Hematopoietic multipotent progenitor cell treated with erythropoietin and hydrocortisone succinate and interleukin-3 and kit ligand, for 15 days (in vitro differentiated cells): ENCODE measurements at places on chromosomes 6 and 20.

DNA sequence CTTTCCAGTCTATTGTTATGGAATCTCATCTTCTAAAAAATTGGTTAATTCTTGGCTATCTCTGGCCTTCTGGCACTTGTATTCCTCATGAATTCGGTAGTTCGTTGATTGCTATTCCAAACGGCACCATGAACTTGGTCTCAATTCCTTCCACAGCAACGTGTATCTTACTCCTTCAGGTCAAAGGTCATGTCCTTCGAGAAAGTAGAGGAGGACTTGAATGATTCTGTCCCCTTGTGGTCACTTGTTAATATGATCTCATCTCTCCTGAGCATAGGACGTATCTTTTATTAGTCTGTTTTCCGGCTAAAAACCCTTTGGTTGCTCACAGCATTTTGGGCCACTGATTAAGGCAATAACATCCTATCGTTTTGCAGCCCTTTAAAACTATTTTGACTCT is 9.4 kb downstream of the TLDC2 start:
- DNase-seq = no peak

DNA sequence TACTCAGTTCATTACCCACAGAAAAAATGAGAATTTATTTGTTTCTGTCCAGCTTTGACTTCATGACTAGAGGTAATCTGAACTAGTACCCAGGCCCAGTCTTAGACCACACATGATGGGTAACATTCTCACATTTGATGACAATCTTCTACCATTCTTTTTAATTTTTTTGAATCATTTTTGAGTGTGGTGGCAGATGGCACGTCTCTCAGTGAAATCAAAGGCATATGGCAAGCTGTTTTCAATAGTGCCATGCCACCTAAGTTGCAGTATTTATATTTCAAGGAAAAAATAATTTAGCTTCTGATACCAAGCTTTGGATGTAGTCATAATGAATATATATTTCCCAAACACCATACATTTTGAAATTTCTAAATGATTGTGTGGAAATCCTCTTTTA is 88.8 kb upstream of the HS3ST5 start:
- no peak for DNase-seq

- DNase-seq = no peak
Measured at GRCh38 chr6:11585426-11586016, 48.0 kb downstream of the TMEM170B start.

- no peak for DNase-seq
Measured at GRCh38 chr20:55704458-55704857, 300.9 kb downstream of the CBLN4 start.

DNA sequence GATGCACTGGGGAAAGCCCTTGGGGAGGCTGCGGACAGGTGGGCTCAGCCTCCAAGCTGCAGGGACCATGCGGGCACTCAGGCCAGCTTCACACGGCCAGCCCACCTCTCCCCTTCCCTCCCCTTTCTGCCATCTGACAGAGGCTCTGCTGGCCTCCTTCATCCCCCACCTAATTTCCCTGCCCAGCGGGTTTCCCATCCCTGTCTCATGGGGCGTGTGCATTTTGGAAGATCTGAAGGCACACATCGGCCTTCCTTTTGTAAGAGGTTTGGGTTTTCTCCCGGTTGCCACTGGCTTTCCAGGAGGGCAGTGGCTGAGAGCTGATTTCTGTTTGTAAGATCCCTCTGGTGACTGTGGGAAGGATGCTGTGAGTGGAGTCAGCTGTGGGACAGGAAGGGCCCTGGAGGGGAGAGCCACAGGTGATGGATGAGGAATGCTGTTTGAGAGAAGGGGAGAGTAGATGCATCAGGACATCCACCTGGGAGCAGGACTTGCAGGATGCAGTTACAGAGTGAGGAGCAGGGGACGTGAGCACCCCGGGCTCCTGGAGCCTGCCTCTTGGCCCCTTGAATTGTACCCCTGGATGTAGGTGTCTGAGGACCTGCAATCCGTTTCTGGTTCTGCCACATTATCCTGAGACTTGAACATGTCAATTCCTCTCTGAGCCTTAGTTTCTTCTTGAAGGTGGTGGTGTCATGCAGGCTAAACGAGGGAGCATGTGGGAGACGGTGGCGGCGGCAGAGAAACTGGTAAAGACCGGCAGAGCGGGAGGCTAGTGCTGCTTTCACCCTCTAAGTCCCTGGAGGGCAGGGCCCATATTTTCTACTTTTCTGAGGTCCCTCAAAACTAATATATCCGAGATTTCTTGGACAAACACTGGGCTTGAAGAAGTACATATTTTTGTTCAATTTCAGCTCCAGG is 5.9 kb upstream of the TUBB1 start:
- DNase-seq = no peak

DNA sequence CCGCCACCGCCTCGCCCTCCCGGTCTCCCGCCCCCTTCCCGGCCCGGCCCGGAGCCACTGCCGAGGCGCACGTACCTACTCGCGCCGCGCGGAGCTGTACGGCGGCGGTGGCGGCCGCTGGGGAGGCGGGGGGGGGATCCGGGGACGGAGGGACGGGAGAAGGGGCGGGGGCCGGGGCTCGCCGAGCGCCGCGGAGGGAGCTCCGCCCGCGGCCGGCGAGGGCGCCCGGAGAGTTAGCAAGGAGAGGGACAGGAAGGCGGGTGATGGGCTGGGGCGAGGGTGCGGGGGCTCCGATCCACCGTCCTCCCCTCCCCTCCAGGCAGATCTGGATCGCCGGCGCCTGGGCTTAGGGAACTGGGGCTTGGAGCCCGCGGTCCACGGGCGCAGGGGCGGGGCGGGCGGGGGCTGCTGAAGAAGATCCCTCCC is 548 bp upstream of the TMEM74B start:
- no peak for DNase-seq

DNA sequence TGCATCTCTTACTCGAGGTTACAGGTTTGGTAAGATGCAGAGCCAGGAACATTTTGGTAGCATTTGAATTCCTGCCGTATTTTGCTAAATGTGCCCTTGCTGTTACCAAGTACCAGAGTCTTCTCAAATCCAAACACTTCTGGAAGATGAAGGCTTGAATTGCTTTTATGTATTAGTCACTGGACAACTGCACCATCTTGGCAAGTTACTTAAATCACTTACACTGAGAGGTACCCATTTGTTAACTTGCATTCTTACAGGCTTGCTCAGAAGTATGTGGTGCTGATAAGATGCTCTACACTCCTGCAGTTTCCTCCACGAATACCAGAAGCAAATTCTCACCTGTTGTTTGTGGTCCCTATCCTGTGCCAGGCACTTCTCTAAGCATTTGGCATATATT is 12.7 kb downstream of the IL22RA2 start:
- no peak for DNase-seq

GRCh38 chr20:11337361-11338130 is 580.1 kb upstream of the BTBD3 start:
- no peak for DNase-seq

DNA sequence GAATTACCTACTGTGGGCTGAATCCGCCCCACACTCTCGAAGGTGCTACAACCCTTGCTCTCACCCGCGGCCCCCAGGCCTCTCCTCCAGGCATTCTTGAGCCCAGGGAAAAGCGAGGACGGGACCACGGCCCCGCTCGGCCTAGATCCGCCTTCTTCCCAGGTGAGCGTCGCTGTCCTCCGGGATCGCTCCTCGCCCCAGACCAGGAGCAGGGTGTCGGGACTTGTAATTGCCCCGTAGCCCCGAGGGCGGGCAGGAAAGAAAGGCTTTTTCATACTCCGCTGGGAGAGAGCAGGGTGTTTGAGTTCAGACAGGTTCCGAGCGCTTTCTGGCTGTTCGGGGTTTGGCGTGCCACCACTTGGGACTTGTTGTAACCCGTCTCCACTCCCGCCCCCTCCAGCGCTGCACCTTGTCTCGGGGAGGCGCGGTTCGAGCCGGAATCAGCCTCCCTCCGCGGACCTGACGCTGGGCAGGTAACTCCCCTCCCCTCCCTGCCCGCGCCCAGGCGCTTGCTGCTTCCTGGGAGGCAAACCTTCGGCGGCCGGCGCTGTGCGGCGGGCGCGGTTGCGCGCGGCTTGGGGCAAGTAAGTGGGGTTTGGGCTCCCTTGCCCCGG is at the start of gene FAM83B:
Gene FAM83B, plus strand, starts transcription at position 529 of the 614 bp plus-strand sequence. CDS start 23,476 bp downstream, outside the sequence.
- no peak for DNase-seq
